ENCODE measurements at places on chromosomes 1 and 21.

DNA sequence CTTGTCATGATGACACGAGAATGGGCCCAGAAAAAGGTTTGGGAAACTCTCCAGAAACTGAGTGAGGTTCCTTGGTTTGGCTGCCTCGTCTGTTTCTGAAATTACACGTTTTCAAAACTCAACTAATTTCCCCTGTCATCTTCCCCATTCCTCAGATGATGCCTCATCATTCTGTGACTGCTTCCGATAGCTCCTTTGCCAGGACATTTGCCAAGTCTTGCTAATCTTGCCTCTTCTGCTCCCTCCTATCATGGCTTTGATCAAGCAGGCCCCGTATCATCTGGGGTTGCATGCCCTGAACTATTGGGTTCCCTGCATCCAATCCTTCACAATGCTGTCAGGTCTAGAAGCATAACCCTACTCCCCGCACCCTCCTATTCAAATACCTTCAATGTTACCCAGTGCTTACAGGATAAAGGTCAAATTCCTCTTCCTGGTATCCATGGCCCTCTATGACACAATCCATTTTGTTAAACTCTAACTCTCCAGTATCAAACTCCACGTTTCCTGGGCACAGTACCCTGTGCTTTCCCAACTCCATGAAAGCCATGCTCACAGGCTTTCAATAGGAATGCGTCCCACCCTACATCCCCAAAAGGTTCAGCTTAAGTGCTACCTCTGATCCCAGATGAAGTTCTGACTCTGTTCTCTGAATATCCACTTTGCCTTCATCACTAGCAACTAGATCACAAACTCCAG is 22.2 kb upstream of the TMEM200B start:
- DNase-seq = no peak

GRCh38 chr1:94623560-94624148 is 82.1 kb upstream of the F3 start:
- DNase-seq = no peak

DNA sequence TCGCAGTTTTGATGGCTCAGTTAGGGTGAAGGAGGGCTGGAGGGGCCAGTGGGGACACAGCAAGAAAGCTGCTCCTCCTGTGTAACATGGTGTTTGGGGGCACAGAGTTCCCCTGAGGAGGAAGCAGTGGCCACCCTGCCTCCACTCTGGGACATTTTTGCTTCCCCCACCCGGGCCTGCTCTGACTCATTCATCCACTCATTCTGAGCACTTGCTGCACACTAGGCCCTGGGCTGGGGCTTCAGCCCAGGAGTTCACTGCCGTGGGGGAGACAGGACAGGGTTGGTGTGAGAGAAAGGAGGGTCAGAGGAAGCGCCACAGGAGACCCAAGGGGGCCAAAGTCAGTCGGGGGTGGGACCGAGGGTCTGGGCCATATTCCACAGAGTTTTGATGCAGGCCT is 41.4 kb upstream of the ACOT11 start:
- DNase-seq = no peak

- no peak for DNase-seq
These were observed 87.1 kb upstream of the ARHGEF16 start for GRCh38 chr1:3367376-3367775.

- DNase-seq = no peak
These were observed 53.9 kb downstream of the CYYR1 start for GRCh38 chr21:26519142-26519541.

DNA sequence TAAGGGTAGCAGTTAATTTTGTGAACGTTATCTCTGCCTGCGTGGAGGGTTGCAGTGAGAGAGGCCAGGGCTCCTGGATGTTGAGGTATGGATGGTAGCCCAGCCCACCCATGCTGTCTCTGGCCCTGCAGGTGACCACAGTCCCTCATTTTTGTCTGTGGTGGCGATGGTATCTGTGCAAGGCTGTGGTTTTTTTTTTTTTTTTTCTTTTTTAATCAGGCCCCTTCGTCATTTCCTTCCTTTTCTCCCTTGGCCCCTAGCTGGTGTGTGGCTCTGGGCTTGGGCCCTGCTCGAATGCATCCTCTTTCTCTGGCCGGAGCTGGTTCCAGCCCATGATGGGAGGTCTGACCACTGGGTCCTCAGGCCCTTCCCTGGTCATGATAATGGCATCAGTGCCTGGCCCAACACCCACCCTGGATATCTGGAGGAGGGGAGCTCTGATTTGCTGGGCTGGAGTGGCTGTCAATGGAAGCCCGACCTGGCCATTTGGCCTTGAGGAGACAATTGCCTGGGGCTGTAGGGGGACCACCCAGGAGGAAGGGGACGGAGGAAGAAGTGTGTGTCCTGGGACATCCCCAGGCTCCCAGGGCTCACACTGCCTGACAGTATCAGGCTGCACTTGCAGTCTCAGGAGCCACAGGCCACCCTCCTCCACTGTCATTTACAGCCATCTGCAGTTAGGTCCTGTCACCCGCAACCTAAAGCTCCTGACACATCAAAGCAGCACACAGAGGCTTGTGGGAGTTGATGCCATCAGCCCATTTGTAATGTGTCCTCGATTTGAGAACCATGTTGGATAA is 8.1 kb upstream of the RNF187 start:
- DNase-seq = no peak

DNA sequence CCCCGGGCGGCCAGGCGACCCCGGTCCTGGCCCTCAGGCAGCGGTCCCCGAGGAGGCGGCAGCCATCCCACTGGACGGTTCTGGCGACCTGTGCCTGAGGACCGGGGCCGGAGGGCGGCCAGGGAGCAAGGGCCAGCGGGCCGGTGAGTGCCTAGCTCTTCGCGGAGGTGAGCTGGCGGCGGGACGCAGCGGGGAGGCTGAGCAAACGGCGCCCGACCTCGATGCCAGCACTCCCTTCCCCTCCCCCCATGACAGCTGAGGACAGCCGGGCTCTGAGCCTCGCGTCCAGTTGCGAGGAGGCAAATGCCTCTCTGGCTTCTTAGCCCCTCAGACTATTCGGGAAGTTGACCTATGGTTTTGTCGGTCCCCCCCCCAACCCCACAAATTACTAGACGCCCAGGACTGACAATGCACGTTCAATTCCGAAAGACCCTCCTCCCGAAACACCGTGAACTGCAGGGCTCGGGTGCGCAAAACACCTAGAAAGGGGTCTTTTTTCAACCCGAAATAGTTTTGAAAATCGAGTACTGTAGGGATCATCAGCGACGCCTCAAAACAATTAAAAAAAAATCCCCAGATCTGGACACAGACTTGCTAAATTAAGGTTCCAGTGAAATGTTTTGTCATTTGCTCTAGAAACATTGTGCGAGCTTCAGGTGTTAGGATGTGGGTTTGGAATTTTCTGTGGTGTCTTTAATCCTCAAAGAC is 8.3 kb downstream of the CDKN2C start:
- no peak for DNase-seq

DNA sequence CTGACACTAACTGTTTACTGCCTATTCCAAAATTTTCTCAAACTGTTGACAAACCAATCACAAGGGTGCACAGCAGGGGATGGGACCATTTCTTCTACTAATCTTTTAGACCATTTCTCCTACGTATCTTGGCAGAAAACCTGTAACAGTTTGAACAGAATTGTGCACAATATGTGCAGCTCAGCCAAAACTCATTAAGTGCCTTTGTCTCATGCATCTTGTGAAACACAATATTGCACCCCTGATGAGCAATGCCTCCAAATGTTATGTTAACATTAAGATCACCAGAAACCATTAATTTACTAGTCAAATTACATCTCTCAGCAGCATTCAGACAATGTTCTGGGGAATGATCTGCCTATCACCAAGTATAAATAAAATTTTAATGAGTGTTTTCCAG is 247.5 kb downstream of the NRIP1 start:
- no peak for DNase-seq

GRCh38 chr1:115283681-115284146 is 54.3 kb downstream of the NGF start:
- no peak for DNase-seq

DNA sequence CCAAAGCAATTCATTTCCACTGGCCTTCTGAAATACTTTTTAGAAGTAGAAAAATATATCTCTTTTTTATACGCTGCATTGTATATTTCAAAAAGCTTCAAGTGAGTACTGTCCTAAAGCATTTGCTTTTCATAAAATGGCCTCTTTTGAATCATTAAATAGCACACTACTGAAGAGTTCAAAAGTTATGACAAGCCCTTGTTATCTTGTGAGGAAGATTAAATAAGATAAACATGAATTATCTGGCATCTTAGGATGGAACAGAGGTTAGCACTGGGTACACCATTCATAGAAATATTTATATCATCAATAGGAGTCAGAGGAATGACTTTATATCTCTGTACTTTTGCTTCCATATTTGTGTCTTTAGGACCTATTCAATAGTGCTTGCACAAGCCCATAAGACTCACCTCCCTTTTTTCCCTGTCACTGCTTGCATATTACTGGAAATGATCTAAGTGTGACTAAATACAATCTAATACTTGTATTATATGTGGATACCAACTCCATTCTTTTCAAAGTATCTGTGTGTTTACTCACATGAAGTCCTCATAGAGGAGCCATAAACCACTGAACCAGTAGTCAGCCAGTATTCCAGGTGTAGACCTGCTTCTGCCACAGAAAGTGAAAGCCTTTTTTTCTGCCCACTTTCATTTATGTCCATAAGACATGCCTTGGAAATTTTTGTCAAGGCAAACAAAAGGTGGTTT is 274.2 kb upstream of the C1orf105 start:
- DNase-seq = no peak

GRCh38 chr1:66413838-66414175 is 120.1 kb upstream of the SGIP1 start:
- DNase-seq = no peak

DNA sequence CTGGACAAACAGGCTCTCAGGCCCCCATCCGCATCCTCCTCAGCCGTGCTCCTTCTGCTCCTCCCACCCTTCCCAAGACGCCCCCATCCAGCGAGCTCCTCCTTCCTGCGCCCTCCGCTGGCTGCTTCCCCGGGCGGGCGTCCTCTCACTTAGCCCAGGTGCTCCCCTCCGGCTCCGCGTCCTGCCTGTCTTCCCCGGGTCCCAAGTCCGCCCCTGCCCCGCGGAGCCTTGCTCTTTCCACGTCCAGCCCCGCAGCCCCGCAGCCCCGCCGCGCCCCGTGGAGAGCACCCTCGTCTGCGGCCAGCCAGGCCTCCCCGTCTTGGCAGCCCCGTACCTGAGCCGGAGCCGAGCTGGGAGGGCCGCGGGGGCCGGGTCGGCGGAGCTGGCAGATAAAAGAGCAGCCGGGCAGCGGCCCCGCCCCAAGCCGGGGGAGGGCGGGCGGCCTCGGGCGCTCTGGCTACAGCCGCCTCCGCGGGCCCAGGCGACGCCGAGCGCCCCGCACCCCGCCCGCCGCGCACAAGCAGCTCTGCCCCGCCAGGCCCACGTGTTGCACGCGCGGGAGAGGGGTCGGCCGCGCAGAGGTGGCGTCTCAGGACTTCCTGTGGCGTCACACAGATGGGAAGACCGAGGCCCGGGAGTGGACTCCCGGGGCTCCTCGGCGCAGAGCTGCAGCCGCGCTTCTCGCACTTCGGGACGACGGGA is at the start of gene PAQR7:
Gene PAQR7 (minus strand): TSS at position 555 of the 702 bp plus-strand sequence. CDS start 11,869 bp downstream, outside the sequence.
- peak; percentile 50 for DNase-seq

DNA sequence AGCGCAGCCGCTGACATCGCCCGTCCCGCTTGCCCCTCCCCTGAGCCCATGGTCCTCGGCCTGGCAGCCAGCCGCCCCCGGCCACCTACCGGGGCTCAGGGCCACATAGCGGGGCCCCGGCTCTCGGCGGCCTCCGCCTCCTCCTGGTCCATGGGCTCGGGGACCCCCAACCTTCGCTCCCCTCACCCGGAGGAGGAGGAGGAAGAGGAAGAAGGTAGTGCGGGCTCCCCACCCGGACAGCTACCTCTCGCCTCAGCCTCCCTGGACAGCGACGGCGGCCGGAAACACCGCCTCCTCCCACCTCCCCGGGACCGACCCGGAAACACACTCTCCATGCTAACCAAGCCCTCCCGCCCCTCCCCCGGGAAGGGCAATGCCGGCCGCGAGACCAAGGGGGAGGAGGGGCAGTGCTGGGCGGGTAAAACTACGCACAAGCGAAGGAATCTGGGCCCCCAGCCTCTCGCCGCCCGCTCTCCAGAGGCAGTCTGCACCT is at the start of gene KIAA0319L:
Gene KIAA0319L (minus strand): TSS at position 286 of the 493 bp plus-strand sequence. CDS start 2,912 bp downstream, outside the sequence.
- DNase-seq = no peak

- no peak for DNase-seq
These were observed 55.3 kb upstream of the BOLA1 start for GRCh38 chr1:149844101-149844500.

GRCh38 chr1:52546852-52547251 is 6.0 kb downstream of the TUT4 start:
- DNase-seq = no peak

DNA sequence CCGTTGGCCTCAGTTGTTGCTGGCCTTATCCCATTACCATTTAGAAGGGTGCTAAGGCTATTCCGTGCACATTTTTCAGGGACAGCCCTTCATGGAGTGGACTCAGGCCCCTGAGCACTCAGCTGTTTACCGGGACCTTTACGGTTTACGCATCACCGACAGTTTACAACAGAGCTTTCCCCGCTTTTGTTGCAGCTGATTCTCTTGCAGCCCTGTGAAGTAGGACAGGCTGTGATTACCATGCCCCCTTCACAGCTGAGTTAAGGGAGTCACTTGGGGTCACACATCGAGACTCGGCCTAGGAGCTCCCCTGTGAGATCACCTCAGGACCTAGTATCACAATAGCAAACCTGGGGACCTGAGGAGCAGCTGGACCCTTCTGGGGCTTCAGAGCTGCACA is 41.9 kb downstream of the PTPRF start:
- no peak for DNase-seq

- no peak for DNase-seq
These were observed 1017.0 kb downstream of the MRPL39 start for GRCh38 chr21:24590261-24590660.

DNA sequence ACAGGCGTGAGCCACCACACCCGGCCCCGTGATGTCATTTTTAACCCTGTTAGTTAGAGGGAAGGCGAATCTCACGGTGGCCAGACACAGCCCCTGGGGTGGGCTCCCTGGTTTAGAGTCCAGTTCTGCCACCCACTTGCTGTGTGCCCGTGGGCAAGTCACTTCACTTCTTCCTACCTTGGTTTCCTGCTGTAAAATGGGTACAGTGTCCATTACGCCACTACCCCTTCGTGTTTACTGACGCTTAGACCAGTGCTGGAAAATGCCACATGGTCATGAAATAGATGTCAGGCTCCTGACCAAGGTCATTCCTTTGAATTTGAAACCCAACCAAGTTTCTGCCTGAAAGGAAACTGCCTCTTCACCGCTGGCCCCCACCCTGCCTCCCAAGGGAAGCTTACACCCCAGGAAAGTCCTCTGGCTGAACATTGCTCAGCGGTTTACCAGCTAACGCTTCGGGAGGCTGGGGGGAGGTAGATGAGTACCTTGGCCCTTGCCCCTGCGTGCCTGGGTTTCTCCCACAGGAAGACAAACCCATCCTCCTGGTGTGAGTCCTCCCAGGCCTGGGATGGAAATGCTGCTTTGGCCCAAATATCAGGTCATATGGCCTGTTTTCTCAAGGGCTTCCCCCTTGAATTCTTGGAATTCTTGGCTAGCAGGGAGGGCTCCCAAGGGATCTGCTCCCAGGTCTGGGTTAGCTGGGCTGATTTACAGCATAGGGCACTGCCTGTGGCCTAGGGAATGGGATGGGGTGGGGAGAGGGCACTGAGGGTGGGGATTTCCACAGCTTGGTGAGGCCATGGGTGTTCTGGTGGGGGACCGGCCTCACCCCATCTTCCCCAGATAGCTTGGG is 7.6 kb upstream of the AADACL4 start:
- no peak for DNase-seq
